ENCODE measurements at places on chromosomes 6 and 20.

- no peak overlapping the region for H3K4me3 ChIP-seq
- DNase-seq: peak; percentile 38
- H3K27me3 ChIP-seq: no peaks in the 10 kb centered on the region
- H3K4me1 ChIP-seq: peaks cover 3% of the 10 kb centered on the region
- H3K36me3 ChIP-seq: no peaks in the 10 kb centered on the region
Observed at GRCh38 chr20:63639093-63639975, 12.4 kb upstream of the GMEB2 start.

- no peaks in the 10 kb centered on the region for H3K27me3 ChIP-seq
- no peak overlapping the region for H3K27ac ChIP-seq
- no peaks in the 10 kb centered on the region for H3K36me3 ChIP-seq
- H3K4me3 ChIP-seq: no peak overlapping the region
- no peak for DNase-seq
Observed at GRCh38 chr6:91654357-91654756, 1067.5 kb upstream of the MAP3K7 start.

DNA sequence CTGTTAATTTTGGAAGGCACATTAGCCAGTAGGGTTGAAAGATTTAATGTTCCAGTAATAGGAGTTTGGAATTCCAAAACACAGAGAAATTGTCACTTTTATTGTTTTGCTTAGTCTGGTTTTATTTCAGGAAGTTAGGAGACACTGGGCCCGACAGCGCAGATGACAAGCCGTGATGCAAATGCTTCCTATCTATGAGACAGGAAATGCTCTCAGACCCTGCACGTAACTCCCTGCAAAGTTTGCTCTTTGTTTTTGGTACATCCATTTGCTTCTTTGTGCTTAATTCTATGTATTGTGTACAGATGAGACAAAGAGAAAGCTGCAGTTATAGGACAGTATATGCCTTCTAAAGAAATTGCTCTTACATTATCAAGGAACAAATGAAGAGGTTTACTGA lies 201.6 kb upstream of the SGK1 start:
- no peak overlapping the region for H3K4me3 ChIP-seq
- H3K36me3 ChIP-seq: no peaks in the 10 kb centered on the region
- H3K27ac ChIP-seq: no peak overlapping the region
- no peaks in the 10 kb centered on the region for H3K4me1 ChIP-seq

DNA sequence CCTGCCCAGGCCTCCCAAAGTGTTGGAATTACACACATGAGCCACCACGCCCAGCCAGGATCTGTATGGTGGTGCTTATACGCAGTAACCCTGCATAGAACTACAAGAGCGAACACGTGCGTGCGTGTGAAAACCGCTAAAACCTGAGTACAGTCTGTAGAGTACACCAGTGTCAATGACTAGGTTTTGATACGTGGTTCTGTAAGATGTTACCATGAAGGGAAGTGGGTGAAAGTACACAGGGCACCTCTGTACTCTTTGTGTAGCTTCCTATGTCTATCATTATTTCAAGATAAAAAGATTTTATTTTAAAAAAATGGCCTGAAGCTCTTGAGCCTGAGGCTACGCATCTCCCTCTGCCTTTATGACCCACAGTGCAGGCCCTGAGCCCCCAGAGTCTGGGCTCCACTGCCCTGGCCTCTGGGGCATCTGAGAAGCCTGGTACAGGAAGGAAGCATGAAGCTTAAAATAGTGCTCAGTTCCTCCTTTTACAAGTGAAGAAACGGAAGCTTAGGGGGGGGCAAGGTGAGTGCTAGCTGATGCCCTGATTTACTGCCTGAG lies 21.6 kb downstream of the LY86 start:
- DNase-seq: no peak
- no peaks in the 10 kb centered on the region for H3K4me1 ChIP-seq
- no peak overlapping the region for H3K27ac ChIP-seq
- H3K4me3 ChIP-seq: no peak overlapping the region

GRCh38 chr6:131398176-131398575 lies 174.8 kb upstream of the ARG1 start:
- no peak overlapping the region for H3K4me3 ChIP-seq
- no peaks in the 10 kb centered on the region for H3K27me3 ChIP-seq
- DNase-seq: no peak
- H3K4me1 ChIP-seq: no peaks in the 10 kb centered on the region
- H3K36me3 ChIP-seq: no peaks in the 10 kb centered on the region

DNA sequence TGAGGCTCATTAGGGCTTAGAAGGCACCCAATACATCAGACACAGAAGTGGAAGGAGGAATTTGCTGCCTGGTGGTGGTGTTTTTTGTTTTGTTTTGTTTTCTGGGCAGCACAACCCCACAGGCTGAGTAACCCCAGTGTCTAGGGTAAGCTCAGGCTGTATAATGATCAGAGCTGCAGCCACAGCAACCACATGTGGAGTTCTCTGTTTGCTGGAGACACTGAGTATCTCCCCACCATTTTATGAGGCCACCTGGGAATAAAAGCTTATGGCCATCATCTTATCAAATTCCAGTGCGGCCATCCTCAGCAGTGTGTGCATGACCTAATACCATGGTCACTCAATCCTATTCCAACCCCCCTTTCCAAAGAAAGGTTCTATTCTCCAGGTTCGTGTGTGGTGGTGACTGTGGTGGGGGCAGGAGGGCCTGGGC lies 3.4 kb upstream of the DLL1 start:
- no peak for DNase-seq
- H3K27me3 ChIP-seq: peaks cover 67% of the 10 kb centered on the region
- no peaks in the 10 kb centered on the region for H3K36me3 ChIP-seq
- no peak overlapping the region for H3K4me3 ChIP-seq
- no peak overlapping the region for H3K27ac ChIP-seq
- peaks cover 7% of the 10 kb centered on the region for H3K4me1 ChIP-seq

DNA sequence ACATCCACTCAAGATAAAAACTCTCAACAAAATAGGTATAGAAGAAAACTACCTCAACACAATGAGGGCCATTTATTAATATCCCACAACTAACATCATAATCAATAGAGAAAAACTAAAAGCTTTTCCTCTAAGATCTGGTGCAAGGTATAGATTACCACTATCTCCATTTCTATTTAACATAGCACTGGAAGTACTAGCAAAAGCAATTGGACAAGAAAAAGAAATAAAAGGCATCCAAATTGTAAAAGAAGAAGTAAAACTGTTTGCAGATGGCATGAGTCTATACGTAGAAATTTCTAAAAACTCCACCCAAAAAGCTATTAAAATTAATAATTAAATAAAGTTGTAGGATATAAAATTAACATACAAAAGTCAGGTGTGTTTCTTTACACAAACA lies 230.8 kb upstream of the PRSS16 start:
- H3K36me3 ChIP-seq: no peaks in the 10 kb centered on the region
- DNase-seq: no peak
- H3K27ac ChIP-seq: no peak overlapping the region
- H3K27me3 ChIP-seq: no peaks in the 10 kb centered on the region

- no peak overlapping the region for H3K4me3 ChIP-seq
- DNase-seq: no peak
- H3K4me1 ChIP-seq: no peaks in the 10 kb centered on the region
- H3K27me3 ChIP-seq: no peaks in the 10 kb centered on the region
- no peaks in the 10 kb centered on the region for H3K36me3 ChIP-seq
Observed at GRCh38 chr20:48049641-48050040, 264.4 kb upstream of the SULF2 start.

DNA sequence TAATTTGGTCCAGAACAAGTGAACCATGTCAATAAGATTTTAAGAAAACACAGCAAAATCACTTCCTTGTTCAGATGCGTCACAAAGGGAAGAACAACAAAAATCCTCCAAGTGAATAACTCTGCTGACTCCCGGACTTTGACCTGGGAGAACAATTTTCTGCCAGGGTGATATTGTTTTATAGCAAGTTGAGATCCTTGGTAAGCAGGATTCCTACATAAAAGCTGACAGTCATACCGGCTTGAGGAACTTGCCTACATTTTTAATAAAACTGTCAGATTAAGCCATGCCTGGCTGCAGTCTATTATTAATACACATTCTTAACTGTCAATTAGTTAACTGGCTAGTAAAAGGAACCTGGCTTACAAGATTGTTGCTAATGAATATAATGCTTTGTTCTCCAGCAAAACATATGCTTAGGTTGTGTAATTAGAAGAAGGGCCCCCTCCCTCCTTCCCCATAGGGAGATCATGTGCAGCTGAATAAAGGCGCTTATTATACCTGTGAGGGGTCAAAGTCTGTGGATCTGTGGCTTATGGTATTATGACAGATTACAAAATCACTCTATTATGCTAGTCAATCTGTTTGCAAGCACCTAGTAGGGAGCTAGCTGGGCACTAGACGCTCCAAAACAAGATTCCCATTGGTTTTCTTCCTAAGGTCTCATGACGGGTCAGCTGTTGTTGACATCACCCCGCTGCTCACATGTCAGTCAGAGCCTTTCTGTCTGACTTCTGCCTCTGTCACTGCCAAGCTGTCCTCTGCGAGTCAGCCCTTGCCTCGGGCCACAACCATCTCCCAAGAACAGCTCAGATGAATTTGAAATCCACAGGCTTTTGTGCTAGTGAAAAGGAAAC lies 44.6 kb upstream of the SEC63 start:
- no peaks in the 10 kb centered on the region for H3K36me3 ChIP-seq
- H3K27me3 ChIP-seq: no peaks in the 10 kb centered on the region
- peak overlapping the region; percentile 0 for H3K4me3 ChIP-seq
- peak overlapping the region; percentile 74 for H3K27ac ChIP-seq
- no peaks in the 10 kb centered on the region for H3K4me1 ChIP-seq
- DNase-seq: peak; percentile 79

DNA sequence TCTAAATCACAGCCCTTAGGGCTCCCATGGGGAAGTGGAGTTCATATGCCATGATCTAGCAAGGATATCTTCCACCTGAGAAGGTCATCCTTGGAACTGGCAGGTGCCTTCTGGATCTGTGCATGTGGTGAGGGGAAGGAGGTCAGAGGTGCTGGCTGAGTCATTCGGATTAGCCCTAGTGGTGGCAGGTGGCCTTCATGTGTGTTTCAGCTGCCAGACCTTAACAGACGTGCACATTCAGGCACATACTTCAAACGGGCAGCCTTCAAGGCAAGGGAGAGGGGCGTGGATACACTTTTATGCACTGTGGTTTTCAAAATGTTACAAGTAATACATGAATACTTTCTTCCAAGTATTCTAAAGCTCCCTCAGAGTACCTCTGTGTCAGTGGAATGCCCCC lies 51.2 kb downstream of the BMP6 start:
- DNase-seq: no peak
- no peak overlapping the region for H3K4me3 ChIP-seq
- H3K4me1 ChIP-seq: no peaks in the 10 kb centered on the region
- H3K36me3 ChIP-seq: no peaks in the 10 kb centered on the region

GRCh38 chr6:139965393-139965792 lies 590.9 kb upstream of the CITED2 start:
- no peak for DNase-seq
- H3K36me3 ChIP-seq: no peaks in the 10 kb centered on the region
- no peaks in the 10 kb centered on the region for H3K27me3 ChIP-seq
- no peak overlapping the region for H3K27ac ChIP-seq
- no peak overlapping the region for H3K4me3 ChIP-seq
- no peaks in the 10 kb centered on the region for H3K4me1 ChIP-seq

DNA sequence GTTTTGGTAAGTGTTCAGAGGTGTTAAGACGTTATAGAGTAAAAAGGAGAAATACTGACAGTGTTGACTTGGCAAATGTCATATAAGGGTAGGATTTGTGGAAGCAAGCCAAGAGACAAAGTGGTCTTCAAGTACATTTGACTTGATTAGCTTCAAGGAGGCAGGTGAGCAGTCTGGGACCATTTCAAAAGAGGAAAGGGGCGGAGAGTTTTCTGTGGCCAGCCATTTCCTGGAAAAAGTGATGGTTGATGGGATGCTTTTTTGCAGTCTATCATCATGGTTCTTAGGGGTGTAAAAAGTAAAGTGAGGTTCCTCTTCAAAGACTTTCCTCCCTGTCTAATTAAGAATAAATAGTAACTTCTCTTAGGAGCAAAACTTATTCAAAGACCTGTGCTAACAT lies 28.7 kb downstream of the FKBP1A start:
- H3K4me3 ChIP-seq: no peak overlapping the region
- no peak for DNase-seq
- H3K27me3 ChIP-seq: no peaks in the 10 kb centered on the region
- H3K36me3 ChIP-seq: no peaks in the 10 kb centered on the region
- H3K4me1 ChIP-seq: peaks cover 13% of the 10 kb centered on the region

GRCh38 chr6:92354270-92354829 lies 1065.0 kb downstream of the EPHA7 start:
- H3K27ac ChIP-seq: no peak overlapping the region
- no peaks in the 10 kb centered on the region for H3K36me3 ChIP-seq
- H3K4me3 ChIP-seq: no peak overlapping the region
- no peaks in the 10 kb centered on the region for H3K4me1 ChIP-seq
- no peaks in the 10 kb centered on the region for H3K27me3 ChIP-seq
- DNase-seq: no peak

DNA sequence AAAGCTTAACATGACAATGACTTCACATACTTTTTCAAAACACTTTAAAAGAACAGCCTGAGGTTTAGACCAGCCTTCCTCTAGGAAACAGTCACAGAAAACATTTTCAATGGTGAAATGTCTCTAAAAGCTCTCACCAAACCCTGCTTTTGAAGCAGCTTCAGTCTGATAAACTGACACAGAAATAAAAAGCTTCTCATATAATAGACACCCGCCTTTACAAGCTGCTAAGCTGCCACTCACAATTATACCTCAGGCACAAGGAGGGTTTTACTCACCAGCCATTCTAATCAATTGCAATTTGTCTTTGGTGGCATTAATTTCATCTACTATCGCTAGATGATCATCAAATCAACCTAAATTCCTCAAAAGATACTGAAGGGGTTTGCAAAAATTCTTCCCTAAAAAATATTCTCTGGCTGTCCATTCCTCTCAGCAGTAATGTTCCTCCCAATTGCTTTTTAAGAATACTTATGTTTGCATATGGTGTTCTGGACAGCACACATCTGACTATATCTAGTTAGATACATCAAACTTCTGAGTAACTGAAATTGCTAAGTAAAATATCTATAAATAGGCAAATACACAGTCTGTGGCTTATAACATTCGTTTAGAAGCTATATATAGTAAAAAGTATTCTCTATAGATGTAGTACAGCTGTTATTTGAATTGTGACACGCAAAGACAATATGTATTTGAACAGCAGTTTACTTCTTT lies 29.4 kb downstream of the KIF13A start:
- H3K4me1 ChIP-seq: no peaks in the 10 kb centered on the region
- DNase-seq: no peak
- no peak overlapping the region for H3K27ac ChIP-seq
- no peak overlapping the region for H3K4me3 ChIP-seq

DNA sequence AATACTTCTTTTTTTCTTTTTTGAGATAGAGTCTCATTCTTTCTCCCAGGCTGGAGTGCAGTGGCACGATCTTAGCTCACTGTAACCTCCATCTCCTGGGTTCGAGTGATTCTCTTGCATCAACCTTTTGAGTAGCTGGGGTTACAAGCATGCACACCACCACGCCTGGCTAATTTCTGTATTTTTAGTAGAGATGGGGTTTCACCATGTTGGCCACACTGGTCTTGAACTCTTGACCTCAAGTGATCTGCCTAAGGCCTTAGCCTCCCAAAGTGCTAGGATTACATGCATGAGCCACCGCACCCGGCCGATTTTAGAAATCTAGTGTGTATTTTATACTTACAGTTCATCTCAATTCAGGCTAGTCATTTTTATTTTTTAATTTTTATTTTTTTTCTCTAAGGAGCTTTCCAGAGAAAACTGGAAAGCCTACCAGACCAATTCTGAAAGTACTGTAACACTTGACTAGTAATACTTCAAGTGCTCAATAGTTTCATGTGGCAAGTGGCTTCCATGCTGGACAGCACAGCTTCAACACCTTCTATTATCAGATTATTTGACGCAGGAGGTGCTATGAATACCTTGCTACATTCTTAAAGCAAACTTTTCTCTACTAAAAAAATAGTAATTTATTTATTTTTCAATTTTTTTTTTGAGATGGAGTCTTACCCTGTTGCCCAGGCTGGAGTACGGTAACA lies 25.0 kb downstream of the POLR1C start:
- DNase-seq: no peak
- H3K27me3 ChIP-seq: no peaks in the 10 kb centered on the region
- no peak overlapping the region for H3K4me3 ChIP-seq
- H3K4me1 ChIP-seq: no peaks in the 10 kb centered on the region
- peaks cover 11% of the 10 kb centered on the region for H3K36me3 ChIP-seq
- H3K27ac ChIP-seq: no peak overlapping the region

Measured in colonic mucosa (tissue), 4 donors.